ENCODE measurements at places on chromosomes 16 and 17.

DNA sequence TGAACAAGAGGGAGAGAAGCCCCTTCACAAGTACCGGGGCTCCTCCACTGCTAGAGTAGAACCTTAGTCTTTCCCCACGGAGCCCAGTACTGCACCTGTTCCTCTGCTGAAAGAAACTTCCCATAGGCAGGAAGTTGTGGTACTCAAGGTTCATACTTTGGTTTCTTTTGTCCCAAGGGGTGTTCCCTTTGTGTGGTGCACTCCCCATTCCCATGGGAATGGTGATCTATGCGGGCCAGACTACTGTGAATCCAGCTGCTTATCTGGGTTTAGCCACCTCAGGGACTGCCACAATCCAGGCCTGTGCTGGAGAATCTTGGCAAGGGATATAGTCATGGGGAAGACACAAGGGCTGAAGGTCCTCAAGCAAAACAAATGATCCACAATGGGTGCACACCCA, 110.6 kb downstream of the PHKB start:
- no peak for ATAC-seq

- no peak for ATAC-seq
These were observed 10.1 kb downstream of the TEKT5 start for GRCh38 chr16:10684511-10685151.

- ATAC-seq: no peak
These were observed 46.4 kb downstream of the IRF8 start for GRCh38 chr16:85945424-85945751.

DNA sequence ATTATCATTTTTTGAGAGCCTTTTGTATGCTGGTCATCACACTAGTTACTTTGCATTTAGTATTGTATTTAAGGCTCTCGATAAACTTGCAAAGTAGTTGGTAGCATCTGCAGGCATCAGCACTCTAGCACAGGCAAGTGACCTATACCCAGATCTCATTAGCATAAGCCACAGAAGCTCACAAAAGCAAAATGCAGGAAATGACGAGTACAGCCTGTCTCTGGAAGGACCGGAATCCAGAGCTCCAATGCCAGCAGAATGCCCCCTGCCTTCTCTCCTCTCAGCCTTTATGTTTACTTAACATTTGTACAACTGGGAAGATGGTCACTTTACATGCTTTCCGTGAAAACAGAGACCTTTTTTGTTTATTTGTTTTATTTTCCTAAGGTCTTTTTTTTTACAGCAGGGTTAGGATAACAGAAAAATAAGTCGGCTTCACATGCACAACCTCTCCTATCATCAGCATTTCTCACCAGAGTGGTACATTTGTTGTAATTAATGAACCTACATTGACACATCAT, 45.4 kb upstream of the MYOCD start:
- ATAC-seq: no peak

- ATAC-seq: no peak
These were observed 102.7 kb downstream of the METRNL start for GRCh38 chr17:83181991-83182619.
